ENCODE measurements at places on chromosomes 13 and 19. TPM values are rescaled to one million over a fixed set of nuclear protein-coding genes. Genes with fewer than 3 reads are reported as not detected.

DNA sequence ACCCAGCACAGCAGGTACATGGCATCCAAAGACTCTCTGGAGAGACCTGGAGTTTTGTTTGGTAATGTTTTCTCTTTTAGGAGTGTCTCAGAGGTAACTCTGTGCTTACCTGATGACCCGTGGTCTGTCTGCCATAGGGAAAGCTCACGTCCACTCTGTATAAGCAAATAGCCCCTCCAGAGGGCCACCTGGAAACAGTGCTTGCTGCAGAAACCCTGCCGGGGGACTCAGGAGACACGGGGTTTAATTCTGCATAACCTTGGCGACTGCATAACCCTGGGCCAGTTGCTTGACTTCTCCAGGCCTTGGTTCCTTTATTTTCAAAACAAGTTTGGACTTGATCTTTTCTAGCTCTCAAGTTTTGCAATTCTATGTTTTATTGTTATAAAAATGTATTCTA, 187.2 kb upstream of the SOX1 start:
- H3K4me1 ChIP-seq = no peaks in the 10 kb centered on the region
- DNase-seq = no peak
- H3K36me3 ChIP-seq = no peaks in the 10 kb centered on the region
- no peak overlapping the region for H3K4me3 ChIP-seq
- H3K27me3 ChIP-seq = no peaks in the 10 kb centered on the region

The SIAH3 gene
- total RNA-seq = not detected

- H3K36me3 ChIP-seq = no peaks in the 10 kb centered on the region
- peaks cover 52% of the 10 kb centered on the region for H3K4me1 ChIP-seq
- no peaks in the 10 kb centered on the region for H3K27me3 ChIP-seq
- peak overlapping the region; percentile 33 for H3K4me3 ChIP-seq
- no peak for DNase-seq
- H3K27ac ChIP-seq = peak overlapping the region; percentile 63
Observed at GRCh38 chr19:51123381-51123800, 1.3 kb upstream of the SIGLEC9 start.

The ZNF283 gene
- total RNA-seq = 6.0 TPM

DNA sequence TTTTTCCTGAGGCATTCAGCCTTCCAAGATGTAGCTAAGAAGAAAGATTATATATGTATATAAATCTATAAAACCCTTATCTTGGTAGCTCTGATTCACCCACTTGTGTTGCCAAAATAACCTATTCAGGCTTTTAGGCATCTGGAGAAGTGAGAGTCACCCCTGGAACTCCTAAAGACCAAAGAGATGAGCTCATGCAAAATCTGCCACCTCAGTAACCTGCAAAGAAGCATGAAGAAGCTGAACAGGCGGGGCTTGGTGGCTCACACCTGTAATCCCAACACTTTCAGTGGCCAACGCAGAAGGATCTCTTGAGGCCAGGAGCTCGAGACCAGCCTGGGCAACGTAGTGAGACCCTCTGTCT, 393.7 kb downstream of the FOXO1 start:
- no peak for DNase-seq
- peaks cover 12% of the 10 kb centered on the region for H3K4me1 ChIP-seq
- no peaks in the 10 kb centered on the region for H3K36me3 ChIP-seq
- H3K27me3 ChIP-seq = no peaks in the 10 kb centered on the region

DNA sequence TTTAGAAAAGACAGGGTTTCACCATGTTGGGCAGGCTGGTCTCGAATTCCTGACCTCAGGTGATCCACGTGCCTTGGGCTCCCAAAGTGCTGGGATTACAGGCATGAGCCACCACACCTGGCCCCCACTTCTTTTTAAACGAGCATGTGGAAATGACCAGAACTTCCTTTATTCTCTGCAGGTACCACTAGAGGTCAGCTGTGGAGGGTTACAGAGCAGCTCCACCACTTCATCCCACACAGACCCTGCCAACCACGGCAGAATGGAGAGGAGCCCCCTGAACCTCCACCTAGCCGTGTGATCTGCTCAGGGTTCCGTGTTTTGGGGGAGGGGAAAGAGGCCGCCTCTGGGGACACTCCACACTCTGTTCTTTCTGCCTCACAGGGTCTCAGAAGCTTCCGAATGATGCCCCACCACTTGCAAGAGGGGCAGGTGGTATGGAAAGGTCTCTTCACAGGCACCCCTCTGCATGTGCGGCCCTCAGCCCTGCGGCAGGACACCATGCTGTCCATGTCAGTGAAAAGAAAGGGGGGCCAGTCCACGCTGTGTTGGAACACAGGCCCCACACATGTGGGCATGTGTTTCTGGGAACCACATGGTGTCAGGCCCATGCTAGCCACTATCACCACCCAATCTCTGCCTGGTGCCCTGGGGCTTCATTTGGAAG, 465.0 kb downstream of the TSHZ3 start:
- no peak overlapping the region for H3K27ac ChIP-seq
- H3K27me3 ChIP-seq = no peaks in the 10 kb centered on the region
- no peak for DNase-seq

The IER2 gene
- total RNA-seq = 478 TPM

The NCR1 gene
- total RNA-seq = not detected

Data from CD4-positive, CD25-positive, alpha-beta regulatory T cell (primary cell).